ENCODE measurements at places on chromosomes 3 and 15. TPM values are rescaled to one million over a fixed set of nuclear protein-coding genes. Genes with fewer than 3 reads are reported as not detected.

The LNP1 gene
- 2.7 TPM for total RNA-seq

- DNase-seq, result no peak
Measured at GRCh38 chr15:37931868-37932267, 2.6 kb upstream of the TMCO5A start.

GRCh38 chr3:42696356-42697288, 6.0 kb downstream of the HHATL start:
- DNase-seq, result no peak

DNA sequence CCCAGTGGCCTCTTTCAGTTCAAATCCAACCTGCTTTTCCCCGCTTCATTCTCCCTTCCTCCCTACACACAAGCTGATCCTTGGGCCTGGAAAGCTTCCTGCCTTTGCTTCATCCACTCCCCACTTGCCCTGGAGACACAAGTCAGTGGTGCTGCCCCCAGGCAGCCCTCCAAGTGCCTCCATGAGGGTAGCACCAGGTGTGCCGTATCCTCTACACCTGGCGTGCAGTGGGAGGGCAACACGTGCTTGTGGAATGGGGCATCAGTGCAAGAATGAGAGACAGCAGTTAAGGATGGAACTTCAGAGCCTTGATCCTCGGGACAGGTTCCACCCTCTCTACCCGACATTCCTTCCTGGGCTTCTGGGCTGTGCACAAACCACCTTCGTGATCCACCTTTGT, 3.8 kb downstream of the ANPEP start:
- DNase-seq, result no peak

DNA sequence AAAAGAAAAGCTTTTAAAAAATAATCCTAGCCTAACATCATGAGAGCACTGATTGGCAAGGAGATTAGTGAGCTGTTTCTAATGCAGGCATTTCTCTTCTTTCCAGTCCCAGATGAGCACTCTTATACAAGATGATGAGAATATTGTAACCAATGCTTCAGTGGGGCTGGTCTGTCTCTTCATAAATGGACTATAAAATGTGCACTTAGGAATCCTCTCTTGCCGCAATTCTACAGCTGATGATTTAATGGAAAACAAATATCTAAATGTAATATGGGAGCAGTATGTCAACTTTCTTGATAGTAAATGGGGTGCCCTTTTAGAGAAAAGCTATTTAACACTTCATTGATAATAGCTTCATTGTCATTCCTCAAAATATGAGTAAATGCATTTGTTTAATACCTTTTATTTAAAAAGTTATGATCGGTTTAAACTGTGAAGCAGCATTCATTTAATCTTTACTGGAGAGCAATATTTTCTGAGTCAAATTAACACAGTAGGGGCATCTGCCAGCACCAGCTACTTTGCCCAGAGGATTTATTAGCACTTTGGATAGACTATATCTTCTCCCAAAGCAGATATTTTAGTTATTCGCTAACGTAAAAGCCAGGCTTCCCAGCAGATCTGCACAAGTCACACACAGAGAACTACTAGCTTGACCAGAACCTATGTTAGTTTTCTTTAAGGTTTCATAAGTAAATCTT, 985.9 kb downstream of the DIPK2A start:
- DNase-seq, result no peak

The DZIP3 gene
- total RNA-seq, result 6.2 TPM
